GOT3 (cell line): ENCODE measurements at places on chromosomes 16 and 17.
A peak's percentile ranks its signal among the peaks of the same experiment; 100 is the strongest.

GRCh38 chr16:17372386-17372785 lies 98.4 kb downstream of the XYLT1 start:
- no peak for DNase-seq

GRCh38 chr16:14199624-14200023 lies 128.5 kb downstream of the MRTFB start:
- DNase-seq = no peak

- no peak for DNase-seq
Observed at GRCh38 chr17:48489781-48490180, 41.0 kb downstream of the HOXB1 start.

- no peak for DNase-seq
Observed at GRCh38 chr17:40369923-40370322, 5.4 kb upstream of the GJD3 start.

DNA sequence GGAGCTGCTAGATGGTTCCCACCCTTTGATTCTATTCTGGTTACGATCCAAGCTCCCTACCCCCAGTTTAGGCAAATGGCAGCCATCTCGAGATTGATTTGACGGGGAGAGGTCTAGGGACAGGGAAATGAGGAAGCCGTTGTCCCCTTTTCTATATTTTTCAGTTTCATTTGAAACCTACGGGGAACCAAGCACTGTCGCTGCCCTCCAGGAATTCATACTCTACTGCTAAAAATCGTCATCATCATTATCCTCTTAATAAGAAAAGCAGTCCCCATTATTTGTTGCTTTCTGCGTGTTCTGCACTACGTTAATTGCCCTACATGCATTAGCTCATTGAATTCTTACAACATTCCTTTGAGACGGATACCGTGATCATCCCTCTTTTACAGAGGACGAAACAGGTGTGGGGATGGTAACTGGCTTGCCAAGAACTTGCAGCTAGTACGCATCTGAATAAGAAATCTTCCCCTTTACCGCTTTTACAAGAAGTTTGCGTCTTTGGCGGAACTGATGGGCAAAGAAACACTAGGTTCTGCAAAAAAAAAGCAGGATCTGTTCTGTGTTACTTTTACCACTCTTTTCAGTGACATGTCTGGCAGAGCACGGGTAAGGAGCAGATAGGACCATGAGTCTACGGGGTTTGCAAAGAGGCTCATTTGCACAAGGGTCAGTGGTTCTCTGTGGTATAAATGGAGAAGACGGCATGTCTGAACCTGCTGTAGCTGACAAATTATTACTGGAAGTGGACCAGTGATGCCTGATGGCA lies 1.1 kb downstream of the CCP110 start:
- no peak for DNase-seq

GRCh38 chr16:52874042-52874441 lies 178.7 kb downstream of the CHD9NB start:
- no peak for DNase-seq

- DNase-seq = no peak
Observed at GRCh38 chr17:40313668-40314583, 4.9 kb downstream of the RARA start.

DNA sequence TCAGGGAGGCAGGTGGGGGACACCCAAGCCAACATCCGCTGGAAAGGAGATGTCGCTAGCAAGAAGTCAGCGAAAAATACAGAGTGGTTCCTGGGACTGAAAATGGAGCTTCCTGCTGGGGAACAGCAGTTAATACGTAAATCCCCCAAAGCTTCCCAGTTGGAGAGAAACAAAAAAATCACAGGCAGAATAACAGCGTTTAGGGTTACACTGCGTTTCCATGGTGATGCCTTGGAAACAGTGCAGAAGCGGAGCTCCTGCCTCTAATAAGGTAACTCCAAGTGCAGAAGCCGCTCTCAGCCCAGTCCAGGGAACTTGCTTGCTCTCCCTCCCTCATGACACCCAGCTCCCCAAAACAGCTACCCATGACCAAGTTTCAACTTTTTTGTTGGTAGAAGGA lies 73.4 kb downstream of the PLD6 start:
- DNase-seq = no peak

GRCh38 chr17:71084219-71084618 lies 914.9 kb downstream of the KCNJ2 start:
- no peak for DNase-seq

DNA sequence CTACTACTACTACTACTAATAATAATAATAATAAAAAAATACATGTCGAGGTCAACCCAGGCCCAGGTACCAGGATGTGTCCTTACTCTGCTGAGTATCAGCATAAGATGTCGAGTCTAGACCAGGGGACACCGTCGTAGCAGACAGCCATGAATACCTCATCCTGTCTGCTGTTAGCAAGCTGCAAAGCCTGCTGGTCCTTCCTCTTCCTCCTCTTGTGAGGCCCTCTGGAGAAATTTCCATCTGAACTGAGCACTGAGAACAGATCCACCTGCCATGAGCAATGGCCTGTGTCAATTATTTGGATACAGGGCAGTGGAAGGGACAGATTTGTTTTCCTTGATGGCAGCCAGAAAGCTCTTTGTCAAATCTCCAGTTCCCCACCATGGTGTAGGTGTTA lies 168.5 kb downstream of the XYLT1 start:
- no peak for DNase-seq

- no peak for DNase-seq
Observed at GRCh38 chr16:87304951-87305350, 12.2 kb downstream of the C16orf95 start.

- no peak for DNase-seq
Observed at GRCh38 chr16:9661336-9662017, 520.8 kb downstream of the GRIN2A start.

DNA sequence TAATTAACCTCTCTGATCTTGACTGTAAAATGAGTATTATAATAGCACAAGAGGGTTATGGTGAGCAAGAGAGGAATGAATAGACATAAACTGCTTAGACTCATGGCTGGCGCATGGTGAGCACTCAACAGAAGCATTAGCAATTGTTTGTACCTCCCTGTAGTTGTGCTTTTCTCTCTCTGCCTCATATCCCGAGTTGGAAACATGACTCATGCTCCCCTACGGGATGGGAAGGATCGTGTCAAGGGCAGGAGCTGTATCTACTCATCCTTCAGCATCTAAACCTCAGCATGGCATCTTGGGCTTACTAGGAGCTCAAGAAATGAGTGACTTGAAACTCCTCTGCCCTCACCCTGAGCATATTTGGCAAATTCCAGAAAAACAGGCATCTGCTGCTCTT lies 299.6 kb downstream of the MAP2K4 start:
- no peak for DNase-seq

- DNase-seq = no peak
Observed at GRCh38 chr16:31460582-31461002, 1.3 kb downstream of the ARMC5 start.

DNA sequence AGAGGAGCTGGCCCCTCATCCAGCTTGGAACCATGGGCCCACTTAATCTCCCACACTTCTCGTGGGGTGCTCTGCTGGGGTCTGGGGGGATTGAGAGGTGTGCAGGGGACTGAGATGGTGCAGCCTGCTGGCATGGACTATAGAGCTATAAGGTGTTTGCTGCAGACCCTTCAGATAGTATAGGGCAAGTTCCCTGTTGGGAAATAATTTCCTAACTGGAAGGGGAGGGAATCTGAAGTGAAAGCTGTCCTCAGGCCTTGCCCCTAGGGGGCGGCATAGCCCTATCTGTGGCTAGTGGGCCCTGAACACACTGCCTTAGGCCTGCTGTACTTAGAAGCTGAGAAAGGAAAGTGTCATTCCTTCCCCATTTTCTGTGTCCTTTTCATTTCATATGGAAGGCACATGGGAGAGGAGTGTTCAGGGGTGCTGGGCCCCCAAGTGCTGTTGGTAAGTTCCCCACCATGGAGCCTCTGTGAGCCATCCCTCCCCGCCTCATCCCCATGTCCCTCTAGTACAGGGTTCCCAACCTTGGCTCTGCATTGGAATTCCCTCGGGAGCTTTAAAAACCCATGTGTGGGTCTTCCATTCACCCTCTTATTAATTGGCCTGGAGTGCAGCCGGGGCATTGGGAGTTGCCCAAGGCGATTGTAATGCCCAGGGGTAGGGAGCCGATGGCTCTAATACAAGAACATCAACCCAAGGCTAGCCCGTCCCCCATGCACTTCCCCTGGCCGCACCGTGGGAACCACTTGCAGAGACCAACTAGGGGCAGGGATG lies 19.7 kb downstream of the GOSR2 start:
- DNase-seq = no peak

- DNase-seq = no peak
Observed at GRCh38 chr17:42407289-42407836, 15.7 kb downstream of the CAVIN1 start.

GRCh38 chr16:20735490-20735889 lies 6.1 kb downstream of the THUMPD1 start:
- no peak for DNase-seq

DNA sequence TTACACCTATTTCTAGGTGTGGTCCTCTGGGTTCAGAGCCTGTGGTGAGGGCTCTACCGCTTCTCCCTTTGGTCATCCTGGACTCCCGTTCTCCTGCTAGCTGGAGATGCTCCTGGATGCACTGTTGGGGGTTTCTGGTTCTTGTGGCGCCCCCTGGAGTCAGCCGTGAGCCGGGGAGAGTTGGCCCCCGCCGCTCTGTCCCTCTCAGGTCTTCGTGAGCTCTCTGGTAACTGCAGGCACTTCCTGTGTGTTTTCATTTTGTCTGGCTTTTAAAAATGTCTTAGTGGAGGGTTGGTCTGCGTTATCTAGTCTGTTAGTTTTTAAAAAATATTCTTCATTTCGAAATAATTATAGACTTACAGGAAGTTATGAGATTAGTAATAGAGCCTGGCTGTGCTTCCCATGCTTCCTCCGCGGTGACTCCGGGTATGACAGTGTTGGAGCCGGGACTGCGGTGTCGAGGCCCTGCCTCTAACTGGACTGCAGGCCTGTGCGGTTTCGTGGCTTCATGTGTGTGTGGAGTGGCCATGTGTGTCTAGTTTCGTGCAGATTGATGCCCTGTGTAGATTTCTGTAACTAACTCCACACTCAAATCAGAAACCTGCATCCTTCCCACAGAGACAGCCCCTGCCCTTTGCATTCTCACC lies 78.0 kb upstream of the ZNF750 start:
- DNase-seq = no peak

GRCh38 chr17:43691317-43691693 lies 29.6 kb upstream of the MEOX1 start:
- DNase-seq = no peak

- DNase-seq = no peak
Observed at GRCh38 chr16:81627024-81627423, 152.1 kb upstream of the PLCG2 start.

- no peak for DNase-seq
Observed at GRCh38 chr16:50853329-50853728, 111.4 kb downstream of the CYLD start.

- DNase-seq = no peak
Observed at GRCh38 chr16:20791923-20792612, 14.2 kb downstream of the ERI2 start.

DNA sequence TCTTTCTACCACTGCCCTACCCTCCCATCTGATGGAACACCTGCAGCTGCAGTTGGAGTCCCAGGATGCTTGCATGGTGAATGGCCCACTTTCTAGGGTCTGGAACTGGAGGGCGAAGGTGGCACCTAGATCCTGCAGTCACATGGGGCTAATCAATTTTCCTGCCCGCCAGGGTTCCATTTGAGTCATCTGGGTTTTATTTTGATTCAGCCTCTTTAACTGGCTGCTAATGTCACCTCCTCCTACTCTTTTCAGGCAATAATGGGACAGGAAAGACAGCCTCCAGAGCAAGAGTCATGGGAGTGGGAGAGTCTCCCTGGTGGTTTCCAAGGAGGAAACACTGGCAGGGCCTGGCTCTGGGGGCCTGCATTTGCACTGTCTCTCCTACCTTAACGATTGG lies 3.8 kb upstream of the TBKBP1 start:
- DNase-seq = no peak

DNA sequence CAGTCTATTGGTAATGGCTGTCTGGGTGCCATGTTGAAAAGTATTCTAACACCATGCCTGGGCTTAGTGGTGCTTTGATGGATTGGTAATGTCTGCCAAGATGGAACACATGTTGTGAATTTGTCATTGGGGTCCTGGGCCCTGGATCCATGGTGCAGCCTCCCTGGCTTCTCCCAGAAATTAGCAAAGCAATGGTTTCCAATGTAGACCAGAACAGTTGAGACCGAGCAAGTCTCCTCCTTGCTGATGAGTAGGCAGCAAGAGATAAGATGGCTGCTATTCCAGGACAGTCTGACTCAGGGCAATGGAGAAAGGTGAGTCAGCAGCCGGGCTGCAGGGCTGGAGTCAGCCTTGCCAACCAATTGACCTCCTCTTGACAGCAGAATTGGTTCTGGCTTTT lies 30.8 kb downstream of the GPR139 start:
- DNase-seq = no peak

GRCh38 chr16:47787696-47788095 lies 326.6 kb downstream of the PHKB start:
- DNase-seq = no peak

- peak; percentile 26 for DNase-seq
Observed at GRCh38 chr16:53052519-53053501, at the start of gene CHD9NB. Gene CHD9NB, minus strand, starts transcription at chr16:53052897. Its CDS starts 8,739 bp downstream, at chr16:53044158.

DNA sequence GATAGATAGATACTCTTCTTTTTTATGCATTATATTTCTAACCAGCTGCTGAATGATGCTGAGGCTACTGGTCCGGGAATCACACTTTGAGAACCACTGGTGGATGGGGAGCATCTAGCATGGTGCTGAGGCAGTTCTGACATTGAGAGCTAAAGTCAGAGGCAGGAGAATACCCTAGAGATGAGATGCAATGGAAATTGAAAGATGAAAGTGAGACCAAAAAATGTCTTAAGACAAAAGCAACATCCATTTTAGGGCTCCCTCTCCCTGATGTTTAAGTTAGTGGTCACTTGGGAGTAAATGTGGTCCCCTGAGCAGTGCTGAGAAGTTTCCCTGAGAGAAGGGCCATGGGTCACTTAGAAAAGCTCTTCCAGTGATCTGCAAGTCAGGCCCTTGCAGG lies 6.8 kb downstream of the PCTP start:
- DNase-seq = no peak

- DNase-seq = no peak
Observed at GRCh38 chr16:10552998-10553491, 27.4 kb downstream of the EMP2 start.

GRCh38 chr16:13453938-13454553 lies 465.9 kb upstream of the ERCC4 start:
- no peak for DNase-seq

- DNase-seq = no peak
Observed at GRCh38 chr16:68987734-68988457, 117.6 kb upstream of the HAS3 start.

GRCh38 chr17:61393904-61394629 lies 5.6 kb upstream of the TBX2 start:
- DNase-seq = no peak
